ENCODE measurements at places on chromosomes 16 and 17.

GRCh38 chr17:42530952-42531454, 5.0 kb upstream of the NAGLU start:
- no peak for DNase-seq

- DNase-seq, result no peak
Measured at GRCh38 chr16:78775161-78775561, 675.7 kb downstream of the WWOX start.

DNA sequence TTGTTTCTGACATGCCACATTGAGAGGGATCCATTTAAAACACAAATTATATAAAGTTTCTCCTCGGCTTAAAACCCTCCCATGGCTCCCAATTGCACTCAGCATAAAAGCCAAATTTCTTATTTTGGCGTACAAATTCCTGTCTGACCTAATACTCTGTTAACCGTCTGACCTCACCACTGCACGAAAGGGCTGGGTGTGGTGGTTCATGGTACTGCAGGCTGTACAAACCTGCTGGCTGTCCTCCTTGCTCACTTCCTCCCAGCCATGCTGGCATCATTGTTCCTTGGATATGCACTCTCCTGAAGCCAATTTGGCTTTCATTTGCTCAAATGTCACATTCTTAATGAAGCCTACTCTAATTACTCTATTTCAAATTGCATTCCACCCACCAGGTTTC, 301.6 kb upstream of the C16orf82 start:
- DNase-seq, result no peak

DNA sequence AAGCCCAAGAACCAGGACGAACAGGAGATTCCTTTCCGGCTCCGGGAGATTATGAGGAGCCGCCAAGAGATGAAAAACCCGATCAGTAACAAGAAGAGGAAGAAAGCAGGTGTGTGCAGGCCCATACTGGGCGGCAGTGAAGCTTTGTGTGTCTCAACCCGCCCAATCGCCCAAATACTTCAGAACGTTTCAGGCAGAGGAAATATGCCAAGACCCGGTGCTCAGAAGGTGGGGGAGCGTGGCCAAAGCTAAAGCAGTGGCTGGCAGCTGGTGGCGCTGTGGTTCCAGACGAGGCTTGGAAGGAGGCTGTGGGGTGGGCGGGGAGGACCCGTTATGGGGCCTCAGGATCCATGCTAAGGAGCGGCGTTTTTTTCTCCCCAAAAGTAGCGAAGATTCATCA, 1.2 kb downstream of the CCDC137 start:
- DNase-seq, result no peak

- DNase-seq, result no peak
Measured at GRCh38 chr17:17019891-17020456, 22.3 kb upstream of the MPRIP start.

GRCh38 chr16:9258423-9259051, 167.1 kb downstream of the HAPSTR1 start:
- DNase-seq, result no peak
